ENCODE measurements at places on chromosomes 2 and 18.

DNA sequence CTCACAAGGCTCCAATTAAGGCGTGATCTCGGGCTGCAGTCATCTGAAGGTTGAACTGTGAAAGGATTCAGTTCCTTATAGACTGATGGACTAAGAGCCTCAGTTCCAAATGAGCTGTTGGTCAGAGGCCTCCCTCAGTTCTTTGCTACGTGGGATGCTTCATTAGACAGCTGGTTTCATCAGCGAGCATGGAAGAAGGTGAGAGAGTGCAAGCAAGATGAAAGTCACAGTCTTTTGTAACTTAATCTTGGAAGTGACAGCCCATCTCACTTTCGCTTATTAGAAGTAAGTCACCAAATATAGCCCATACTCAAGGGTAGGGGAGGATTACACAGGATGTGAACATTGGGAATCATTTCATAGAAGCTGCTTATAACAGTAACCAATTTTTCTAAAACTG is 26.8 kb downstream of the PPP1CB start:
- DNase-seq, result no peak

- DNase-seq, result no peak
These were observed 778.3 kb upstream of the CDH7 start for GRCh38 chr18:64972545-64972944.

- peak; percentile 71 for DNase-seq
These were observed 39.0 kb downstream of the COA5 start for GRCh38 chr2:98569197-98569793.

- no peak for DNase-seq
These were observed 78.0 kb downstream of the CRIM1 start for GRCh38 chr2:36433311-36434217.

GRCh38 chr2:169065422-169065821 is 3.9 kb upstream of the DHRS9 start:
- no peak for DNase-seq

- no peak for DNase-seq
These were observed 7.0 kb downstream of the LPIN1 start for GRCh38 chr2:11753452-11753885.

- no peak for DNase-seq
These were observed 49.8 kb upstream of the TNP1 start for GRCh38 chr2:216909541-216910210.

DNA sequence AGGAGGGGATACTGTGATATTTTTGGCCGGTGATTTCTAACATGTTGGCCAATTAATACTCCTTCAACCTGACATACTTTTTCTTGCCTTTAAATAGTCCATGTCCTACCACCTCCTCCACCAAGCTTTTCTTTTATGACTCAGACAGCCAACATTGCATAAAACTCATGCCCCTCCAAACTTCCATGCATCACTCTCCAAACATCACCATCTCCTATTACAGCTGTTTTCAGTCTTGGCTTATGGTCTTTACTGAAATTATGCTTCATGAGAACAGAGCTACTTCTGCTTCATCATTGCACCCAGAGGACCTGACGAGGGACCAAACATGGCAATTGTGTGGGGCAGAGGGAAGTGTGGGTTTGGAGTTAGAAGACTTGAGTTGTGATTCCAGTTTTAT is 305.4 kb downstream of the LPIN1 start:
- DNase-seq, result no peak

DNA sequence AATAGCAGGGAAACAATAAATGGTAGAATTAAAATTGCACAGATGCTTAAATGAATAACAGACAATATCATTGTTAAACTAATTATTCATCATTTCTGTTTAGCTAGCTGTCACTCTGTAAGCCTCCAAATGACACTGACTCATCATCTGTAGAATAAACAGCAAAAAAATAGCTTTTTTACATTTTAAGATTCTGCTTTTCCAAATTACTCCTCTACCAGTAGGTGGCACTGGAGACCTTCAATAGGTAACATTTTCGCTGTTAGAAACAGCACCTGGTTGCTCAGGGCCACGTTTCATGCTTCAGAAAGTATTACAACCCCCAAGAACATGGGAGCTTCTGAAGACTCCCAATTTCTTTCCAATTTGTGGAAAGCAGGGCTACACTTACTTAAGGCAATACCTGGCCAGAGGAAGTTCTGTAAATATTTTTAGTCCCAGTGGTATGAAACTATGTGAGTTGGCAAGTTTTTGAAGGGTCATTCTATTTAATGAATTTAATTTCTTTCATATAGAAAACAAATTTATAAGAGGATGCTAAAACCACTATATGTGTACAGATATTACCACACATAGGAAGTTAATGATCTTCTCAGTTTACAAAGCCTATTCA is 45.4 kb downstream of the TTN start:
- DNase-seq, result peak; percentile 10

- DNase-seq, result peak; percentile 31
These were observed 67.8 kb upstream of the EPAS1 start for GRCh38 chr2:46229134-46230063.

Data from stimulated activated CD4-positive, alpha-beta T cell treated with anti-CD3 and anti-CD28 coated beads, Interleukin-1b, Interleukin-23, amount 100 ng/mL, for 48 hours (primary cell).